ENCODE measurements at places on chromosomes 13 and 19.

GRCh38 chr13:112870737-112871287, 98.2 kb upstream of the MCF2L start:
- no peak for DNase-seq

- no peak for DNase-seq
Measured at GRCh38 chr19:15291548-15292021, 40.8 kb downstream of the BRD4 start.

- DNase-seq: no peak
Measured at GRCh38 chr19:55528030-55528803, 8.7 kb downstream of the SBK2 start.

GRCh38 chr19:19062454-19063182, 1.2 kb upstream of the SLC25A42 start:
- no peak for DNase-seq

DNA sequence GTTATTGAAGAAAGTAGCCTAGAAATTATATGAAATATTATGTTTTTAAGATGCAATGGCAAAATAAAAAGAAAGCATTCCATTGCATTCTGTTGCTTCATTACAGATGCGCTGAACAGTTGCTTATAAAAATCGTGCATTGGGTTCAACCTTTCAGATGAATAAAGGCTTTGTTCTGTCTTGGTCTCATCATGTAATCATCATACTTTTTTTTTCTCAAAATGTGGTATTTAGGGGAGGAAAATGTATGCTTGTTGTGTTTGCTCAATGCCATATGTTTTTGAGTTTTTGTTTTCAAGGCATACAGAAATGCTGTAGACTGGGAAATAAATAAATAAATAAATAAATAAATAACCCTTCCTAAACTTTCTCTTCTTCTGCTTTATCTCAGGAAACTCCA, 1.1 kb upstream of the MBNL2 start:
- no peak for DNase-seq

- no peak for DNase-seq
Measured at GRCh38 chr19:49333811-49334288, 1.4 kb upstream of the CD37 start.

GRCh38 chr13:27679396-27679795, 57.7 kb downstream of the POLR1D start:
- no peak for DNase-seq

GRCh38 chr19:6532244-6532999, 1.6 kb downstream of the TNFSF9 start:
- no peak for DNase-seq

GRCh38 chr13:23144431-23144830, 36.3 kb upstream of the SGCG start:
- DNase-seq: no peak

- peak; percentile 69 for DNase-seq
Measured at GRCh38 chr19:2042485-2043250, 8.4 kb downstream of the MKNK2 start.

DNA sequence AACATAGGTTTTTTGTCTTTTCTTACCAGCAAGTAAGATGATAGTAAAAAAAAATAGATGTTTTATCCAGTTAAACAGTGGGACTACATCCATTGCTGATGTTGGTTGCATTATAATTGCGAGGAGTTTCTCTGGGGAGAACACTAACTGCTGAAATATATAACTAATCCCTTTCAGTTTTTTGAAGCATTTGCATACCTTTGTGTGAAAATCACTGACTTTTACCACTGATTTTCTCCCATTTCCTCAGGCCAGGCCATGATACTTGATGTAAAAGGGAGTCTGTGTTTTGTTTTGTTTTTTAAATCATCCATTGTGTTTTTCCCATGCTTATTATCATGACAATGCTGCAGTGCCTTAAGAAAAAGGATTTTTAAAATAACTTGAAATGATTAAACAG, 699.5 kb downstream of the PCDH9 start:
- no peak for DNase-seq

- DNase-seq: no peak
Measured at GRCh38 chr13:28865149-28865744, 45.1 kb downstream of the MTUS2 start.

GRCh38 chr19:50344661-50345318, 15.6 kb upstream of the KCNC3 start:
- DNase-seq: no peak
